Ureter (tissue), 1 donor: ENCODE measurements at places on chromosomes 4 and X. TPM values are rescaled to one million over a fixed set of nuclear protein-coding genes. Genes with fewer than 3 reads are reported as not detected.

DNA sequence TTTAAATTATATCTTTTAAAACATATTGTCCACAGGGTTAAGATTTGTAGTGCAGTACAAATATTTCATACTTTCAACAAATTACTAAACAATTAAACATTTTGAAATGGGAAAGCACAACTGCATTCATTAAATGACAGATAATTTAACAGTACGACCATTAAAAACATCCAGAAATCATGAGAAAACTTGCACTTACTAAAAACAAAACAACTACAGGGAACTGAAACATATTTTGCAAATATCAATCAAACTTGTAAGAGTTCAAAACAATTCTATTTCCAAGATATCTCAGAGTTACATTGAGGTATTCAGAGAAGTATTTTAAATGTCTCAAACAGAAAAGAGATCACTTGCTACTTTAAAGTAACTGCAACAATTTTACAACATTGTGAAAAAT lies 478.5 kb upstream of the PCDH10 start:
- no peak for DNase-seq

DNA sequence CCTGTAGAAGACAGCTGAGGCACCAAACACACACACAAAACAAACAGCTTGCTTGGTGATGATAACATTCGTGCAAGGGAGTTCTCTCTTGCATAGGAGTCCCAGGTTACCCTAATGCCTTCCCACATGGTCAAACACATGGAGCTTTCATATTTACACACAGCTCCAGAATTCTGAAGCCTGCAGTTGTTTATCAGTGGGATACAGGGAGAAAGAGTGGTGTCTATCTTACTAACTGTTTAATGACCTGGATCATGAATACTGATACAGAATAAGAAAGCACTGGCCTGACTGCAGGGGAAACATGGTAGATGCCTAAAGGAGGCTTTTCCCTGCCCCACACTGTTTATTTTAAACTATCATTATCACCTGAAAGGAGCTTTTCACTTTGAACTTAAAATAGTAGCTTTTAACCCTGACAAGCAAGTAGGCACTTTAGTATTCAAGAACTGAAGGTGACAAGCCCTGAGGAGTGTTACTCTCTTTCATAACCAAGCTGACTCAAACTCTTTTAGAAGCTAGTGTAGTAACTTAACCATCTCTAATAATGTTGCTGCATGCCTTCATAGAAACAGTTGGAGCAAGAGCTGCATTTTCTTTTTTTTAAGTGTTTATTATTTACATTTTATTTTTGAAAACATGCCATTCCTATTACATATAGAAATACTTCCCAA lies 15.6 kb downstream of the TET2 start:
- DNase-seq = no peak

DNA sequence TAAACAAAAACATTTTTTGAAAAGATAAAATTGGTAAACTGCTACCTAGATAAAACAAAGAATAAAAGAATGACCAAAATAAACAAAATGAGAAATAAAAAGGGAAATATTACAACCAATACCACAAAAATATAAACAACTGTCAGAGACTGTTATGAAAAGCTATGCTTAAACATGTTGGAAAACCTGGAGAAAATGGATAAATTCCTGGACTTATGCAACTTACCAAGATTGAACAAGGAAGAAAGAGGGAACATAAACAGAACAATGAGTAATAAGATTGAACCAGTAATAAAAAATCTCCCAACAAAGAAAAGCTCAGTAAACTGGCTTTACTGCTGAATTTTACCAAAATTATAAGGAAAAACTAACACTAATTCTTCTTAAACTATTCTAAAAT lies 518.7 kb downstream of the GRXCR1 start:
- no peak for DNase-seq

GRCh38 chr4:152325831-152326230 lies 210.1 kb downstream of the FBXW7 start:
- DNase-seq = no peak

GRCh38 chrX:106730401-106730800 lies 3.9 kb downstream of the RNF128 start:
- DNase-seq = no peak

GRCh38 chrX:135591871-135592270 lies 71.4 kb downstream of the INTS6L start:
- no peak for DNase-seq

GRCh38 chrX:150547375-150548115 lies 20.9 kb upstream of the MTM1 start:
- DNase-seq = peak; percentile 72

DNA sequence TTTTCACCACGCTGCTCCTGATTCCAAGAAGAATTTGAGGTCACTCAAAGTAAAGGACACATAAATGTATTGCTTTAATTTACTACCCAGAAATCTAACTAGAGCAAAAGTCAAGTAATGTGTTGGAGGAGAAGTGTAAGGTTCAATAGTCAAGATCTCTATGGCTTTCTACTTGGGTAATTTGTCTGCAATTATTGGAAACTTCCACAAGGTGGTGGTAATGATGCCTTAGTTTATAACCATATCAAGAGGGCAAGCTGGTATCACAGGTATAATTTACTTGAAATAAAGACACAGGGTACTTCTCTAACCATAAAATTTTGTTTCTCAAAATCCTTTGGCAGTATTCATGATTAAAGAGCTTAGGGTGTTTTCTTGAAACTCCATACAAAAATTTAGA lies 10.2 kb upstream of the GRIA3 start:
- DNase-seq = no peak

- no peak for DNase-seq
Measured at GRCh38 chr4:60757986-60758680, 442.0 kb upstream of the ADGRL3 start.

DNA sequence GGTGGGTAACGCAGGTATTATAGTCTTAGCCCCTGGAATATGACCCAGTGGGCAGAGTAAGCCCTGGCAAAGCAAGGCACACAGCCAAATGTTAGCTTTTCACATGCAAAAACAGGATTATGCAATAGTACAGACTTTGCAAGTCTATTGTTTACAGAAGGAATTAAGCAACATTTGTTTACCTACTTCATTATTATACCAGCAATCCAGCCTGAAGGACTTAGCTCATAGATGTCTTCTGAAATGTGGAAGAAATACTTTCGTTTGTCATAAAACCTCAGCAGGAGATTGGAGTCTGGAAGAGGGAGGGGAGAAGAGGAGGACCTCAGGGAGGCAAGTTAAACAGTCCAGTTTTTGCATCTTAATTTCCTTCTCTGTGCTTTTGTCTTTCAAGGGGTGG lies 226.7 kb upstream of the CENPE start:
- no peak for DNase-seq

GRCh38 chr4:52684896-52685295 lies 25.8 kb upstream of the USP46 start:
- no peak for DNase-seq

GRCh38 chr4:84221704-84222103 lies 277.4 kb downstream of the NKX6-1 start:
- DNase-seq = no peak

- no peak for DNase-seq
Measured at GRCh38 chr4:127631420-127631819, 1.3 kb upstream of the INTU start.

DNA sequence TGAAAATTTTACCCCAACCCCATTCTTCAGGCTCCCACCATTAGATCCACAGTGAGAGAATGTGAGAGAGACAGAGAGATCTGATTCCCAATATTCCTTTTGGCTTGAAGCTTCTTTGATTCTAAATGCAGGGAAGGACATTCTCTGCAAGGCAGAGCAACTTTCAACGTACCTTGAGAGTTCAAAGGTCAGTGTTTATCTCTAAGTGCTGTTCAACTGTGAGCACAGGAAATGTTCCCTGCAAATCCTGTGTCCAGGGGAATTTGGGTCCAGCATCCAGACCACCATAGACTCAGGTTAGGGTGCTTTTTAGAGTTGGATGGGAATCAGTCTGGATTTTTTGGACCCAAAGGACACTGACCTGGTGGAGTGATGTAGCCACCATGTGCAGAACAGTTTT lies 97.4 kb downstream of the NHS start:
- no peak for DNase-seq

- no peak for DNase-seq
Measured at GRCh38 chrX:13747836-13748235, 13.3 kb downstream of the OFD1 start.

DNA sequence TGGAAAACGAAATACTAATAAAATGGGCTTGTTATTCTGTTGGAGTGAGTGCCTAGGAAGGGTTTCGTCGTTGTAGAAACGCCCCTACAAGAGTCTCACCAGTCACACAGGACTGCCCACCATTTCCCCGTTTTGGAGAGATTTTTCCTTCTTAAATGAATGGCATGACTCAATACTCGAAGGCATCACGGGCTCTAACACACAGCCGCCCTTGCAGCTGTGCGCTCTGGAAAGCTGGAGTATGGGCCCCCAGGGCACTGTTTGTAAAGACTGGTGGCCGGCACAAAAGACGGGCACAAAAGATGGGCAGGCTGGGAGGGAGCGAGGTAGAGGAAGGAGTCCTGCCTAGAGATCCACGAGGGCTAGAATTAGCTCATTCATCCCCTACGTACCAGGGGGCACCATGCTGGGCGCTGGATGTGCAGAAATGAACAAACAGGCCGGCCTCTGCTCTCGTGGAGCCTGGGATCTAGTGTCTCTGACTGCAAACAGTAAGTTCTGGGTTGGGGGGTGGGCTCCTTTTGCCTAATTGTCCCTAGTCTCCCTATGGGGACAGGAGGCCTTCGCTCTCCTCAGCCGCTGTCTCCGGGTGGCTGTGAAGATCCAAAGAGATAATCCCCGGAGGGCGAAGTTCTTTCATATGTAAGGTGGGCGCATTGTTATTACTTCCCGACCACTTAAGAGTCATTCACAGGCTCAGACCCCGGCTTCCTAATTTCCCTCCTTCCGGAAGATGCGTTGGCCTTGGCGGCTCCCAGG lies 1.0 kb upstream of the SFRP2 start:
- no peak for DNase-seq

DNA sequence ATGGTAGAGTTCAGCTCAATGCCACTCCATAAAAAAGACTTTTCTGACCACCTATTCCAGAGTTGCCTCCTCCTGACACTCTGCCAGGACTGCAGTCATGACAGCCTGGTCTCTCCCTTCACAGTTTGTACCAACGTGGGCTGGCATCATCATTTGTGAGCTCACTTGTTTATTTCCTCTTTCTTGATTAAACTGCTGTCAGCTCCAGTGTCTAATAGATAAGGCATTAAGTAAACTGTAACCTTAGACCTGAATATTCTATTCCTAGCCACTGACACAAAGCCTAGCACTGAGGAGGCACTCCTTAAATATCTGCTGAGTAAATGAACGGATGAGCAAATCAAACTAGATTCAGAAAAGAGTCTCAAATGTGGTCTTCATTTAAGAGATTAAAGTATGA lies 48.7 kb downstream of the DDX60 start:
- no peak for DNase-seq

DNA sequence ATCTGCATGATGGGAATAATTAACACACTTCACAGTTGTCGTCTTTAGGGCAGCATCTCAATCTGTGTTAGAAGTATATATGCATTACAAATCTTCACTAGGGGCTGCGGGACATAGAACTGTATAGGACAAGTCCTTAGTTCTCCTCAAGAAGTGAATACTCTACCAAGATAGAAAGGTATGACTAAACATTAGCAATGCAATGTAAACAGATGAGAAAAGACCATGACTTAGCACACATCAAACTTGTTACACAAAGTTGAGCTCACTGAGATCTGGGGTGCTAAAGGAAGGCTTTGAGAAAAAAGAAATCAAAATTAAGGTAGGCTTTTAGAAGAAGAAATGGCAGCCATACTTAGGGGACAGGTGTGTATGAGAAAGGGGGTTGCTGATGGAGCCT lies 182.1 kb upstream of the MAP3K15 start:
- DNase-seq = no peak

GRCh38 chr4:7207628-7208231 lies 15.4 kb downstream of the SORCS2 start:
- DNase-seq = no peak

DNA sequence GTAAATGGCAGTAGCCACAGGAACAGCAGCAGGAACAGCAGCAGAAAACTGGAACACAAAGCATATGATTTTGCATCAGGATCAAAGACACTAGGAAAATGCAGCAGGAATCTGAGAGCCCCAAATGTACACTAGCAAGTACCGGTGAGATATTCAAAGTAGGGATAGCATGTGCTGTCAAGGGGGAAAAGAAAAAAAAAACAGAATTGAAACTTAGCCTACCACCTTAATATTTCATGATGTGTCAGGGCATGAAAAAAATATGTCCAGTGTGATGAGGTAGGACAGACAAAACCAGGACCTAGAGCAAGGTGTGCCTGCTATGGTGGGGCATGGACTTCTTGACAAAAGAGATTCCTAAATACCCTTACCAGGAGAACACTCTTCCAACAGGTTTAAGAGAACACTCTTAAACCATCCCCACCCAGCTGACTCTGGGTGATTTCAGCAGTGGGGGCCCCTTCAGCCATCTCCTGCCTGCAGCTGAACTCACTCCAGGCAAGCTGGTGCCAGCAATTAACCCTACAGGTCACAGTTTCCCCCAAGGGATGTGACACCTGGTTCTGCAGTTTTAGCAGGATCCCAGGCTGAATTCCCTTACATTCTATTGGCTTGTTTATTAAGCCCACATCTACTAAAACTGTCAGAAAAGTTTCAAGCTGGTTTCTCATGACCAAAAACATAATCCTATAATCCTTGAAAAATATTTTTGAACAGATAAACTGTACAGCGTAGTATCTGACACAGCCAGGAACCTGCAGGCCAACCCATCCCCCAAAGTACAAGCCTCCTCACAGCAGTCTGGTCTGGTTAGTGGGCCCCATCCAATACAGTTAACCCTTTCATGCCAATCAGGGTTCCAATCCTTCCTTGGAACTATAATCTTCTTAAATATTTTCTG lies 62.9 kb upstream of the FMR1 start:
- DNase-seq = no peak

DNA sequence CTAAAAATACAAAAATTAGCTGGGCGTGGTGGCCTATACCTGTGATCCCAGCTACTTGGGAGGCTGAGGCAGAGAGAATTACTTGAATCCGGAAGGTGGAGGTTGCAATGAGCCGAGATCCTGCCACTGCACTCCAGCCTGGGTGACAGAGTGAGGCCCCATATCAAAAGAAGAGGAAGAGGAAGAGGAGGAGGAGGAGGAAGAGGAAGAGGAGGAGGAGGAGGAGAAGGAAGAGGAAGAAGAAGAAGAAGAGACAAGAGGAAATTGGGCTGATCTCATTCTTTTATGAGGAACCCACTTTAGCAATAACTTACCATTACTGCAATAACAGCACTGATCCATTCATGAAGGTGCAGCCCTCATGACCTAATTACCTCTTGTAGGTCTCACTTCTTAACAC lies 138.9 kb upstream of the GIMD1 start:
- no peak for DNase-seq

The VCX gene
- not detected for total RNA-seq

The SMIM10 gene
- 8.4 TPM for total RNA-seq

The TLR10 gene
- 0.10 TPM for total RNA-seq

The EDNRA gene
- total RNA-seq = 15.4 TPM

The HAND2 gene
- total RNA-seq = 0.21 TPM

The KCNIP4 gene
- total RNA-seq = 1.7 TPM

The PASD1 gene
- not detected for total RNA-seq

The USP17L28 gene
- total RNA-seq = not detected

The CDS1 gene
- total RNA-seq = 17.9 TPM

The ARMCX4 gene
- 29.8 TPM for total RNA-seq

The ARHGAP4 gene
- total RNA-seq = 43.7 TPM

The F8A1 gene
- 35.7 TPM for total RNA-seq
